ENCODE measurements at places on chromosomes 2 and 18. TPM values are rescaled to one million over a fixed set of nuclear protein-coding genes. Genes with fewer than 3 reads are reported as not detected.

Gene RUFY4
- not detected for polyA plus RNA-seq

- no peak for DNase-seq
These were observed 402.0 kb upstream of the MMADHC start for GRCh38 chr2:149989447-149990063.

- no peak for DNase-seq
These were observed 476.3 kb downstream of the TRIB2 start for GRCh38 chr2:13193075-13193474.

GRCh38 chr2:217835931-217836891 lies 166.6 kb downstream of the TNS1 start:
- peak; percentile 90 for DNase-seq

- no peak for DNase-seq
These were observed 107.3 kb upstream of the HS6ST1 start for GRCh38 chr2:128425731-128426620.

DNA sequence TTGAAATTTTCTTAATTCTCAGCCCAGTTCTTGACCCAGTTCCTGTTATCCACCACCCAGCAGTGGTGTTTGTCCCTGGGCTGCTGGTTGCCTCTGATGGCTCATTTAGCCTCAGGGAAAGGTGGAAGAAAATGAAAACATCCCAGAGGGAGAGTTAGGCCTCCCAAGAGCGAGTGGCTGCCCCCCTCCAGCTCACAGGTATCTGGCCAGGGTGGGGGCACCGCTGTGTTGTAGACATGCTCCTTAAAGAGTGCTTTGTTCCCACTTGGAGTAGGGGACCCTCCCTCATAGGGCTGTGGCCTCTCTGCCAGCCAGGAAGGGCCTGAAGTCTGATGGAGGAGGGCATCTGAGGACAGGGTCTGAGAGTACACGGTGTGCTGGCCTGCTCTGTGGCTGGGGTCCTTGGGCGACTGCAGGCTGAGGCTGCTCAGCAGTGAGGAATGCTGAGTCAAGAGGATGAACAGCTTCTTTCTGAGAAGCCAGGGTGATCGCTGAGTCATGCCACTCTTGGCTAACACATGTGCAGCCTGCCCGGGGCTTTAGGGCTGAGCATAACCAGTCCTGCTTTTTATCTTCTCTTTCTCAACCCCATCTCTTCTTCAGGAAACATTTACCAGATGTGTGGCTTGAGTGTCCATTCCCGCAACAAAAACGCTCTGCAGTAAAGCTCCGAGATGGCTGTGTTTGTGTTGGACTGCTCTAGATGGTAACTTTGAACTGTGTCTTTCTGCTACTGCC lies 72.3 kb downstream of the IL1R2 start:
- DNase-seq, result peak; percentile 71

Gene RESP18
- polyA plus RNA-seq, result not detected

Gene FASTKD1
- 243 TPM for polyA plus RNA-seq

GRCh38 chr2:16288371-16289112 lies 348.2 kb downstream of the MYCN start:
- DNase-seq, result no peak

GRCh38 chr2:230847883-230848388 lies 16.8 kb upstream of the ITM2C start:
- peak; percentile 87 for DNase-seq

Gene ABCG5
- not detected for polyA plus RNA-seq

DNA sequence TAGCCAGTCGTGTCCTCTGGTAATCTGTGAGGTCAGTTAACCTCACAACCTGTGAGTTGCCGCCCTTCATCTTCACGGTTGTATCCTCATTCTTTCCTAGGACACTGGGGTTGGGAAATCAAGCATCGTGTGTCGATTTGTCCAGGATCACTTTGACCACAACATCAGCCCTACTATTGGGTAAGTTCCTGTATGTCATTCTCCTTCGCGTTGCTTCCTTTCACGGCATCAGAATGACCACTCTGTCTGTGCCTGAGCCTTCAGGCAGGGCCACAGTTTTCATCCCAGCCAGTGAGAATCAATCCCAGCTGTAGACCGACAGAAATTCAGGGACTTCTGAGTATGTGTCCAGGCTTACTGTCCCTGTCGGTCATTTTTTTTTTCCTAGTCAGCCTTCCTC lies 67.1 kb downstream of the RAB31 start:
- DNase-seq, result no peak

DNA sequence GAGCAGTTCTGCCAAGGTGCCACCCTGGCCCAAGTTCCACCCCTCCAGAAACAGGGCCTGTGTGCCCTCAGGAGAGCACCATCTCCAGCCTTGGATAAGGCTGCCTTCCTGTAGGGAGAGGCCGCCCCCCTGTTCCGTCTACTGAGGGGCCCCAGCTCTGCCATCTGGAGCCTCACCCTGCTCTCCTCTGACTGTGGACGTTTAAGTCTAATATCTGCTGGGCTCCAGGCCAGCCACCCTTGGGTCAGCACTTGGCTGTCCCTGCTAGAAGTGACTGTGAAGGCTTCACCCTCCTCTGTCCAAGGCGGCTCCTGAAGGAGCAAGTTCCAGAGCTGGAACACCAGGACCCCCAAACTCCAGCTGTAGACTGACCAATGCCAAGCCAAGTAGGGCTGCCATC lies 26.3 kb downstream of the RHOB start:
- DNase-seq, result peak; percentile 39

DNA sequence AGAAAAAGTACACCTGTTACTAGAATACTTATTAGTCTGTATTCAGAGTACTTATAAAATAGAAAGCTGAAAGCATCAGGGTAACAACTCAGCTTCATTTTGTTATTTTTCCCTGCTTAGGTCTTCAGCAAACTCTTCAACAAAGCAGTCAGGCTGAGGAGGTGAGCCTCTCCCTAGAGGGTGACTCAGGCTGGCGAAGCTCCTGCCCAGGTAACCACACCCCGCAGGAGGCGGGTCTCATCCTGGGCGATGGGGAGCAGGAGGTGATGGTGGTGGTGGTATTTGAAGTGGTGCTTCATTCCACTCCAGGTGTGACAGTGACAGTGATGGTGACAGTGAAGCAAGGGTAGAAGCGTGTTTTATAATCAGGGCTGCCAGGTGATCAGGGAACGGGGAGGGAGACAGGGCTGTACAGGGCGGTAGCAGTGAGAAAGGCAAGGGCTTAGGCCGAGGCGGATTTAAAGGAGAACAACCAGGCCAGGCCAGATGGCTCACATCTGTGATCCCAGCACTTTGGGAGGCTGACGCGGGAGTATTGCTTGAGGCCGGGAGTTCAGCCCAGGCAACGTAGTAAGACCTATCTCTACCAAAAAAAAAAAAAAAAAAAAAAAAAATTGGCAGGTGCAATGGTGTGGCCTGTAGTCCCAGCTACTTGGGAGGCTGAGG lies 127.1 kb downstream of the SOCS6 start:
- DNase-seq, result no peak

Gene MAP2
- polyA plus RNA-seq, result 3.5 TPM

DNA sequence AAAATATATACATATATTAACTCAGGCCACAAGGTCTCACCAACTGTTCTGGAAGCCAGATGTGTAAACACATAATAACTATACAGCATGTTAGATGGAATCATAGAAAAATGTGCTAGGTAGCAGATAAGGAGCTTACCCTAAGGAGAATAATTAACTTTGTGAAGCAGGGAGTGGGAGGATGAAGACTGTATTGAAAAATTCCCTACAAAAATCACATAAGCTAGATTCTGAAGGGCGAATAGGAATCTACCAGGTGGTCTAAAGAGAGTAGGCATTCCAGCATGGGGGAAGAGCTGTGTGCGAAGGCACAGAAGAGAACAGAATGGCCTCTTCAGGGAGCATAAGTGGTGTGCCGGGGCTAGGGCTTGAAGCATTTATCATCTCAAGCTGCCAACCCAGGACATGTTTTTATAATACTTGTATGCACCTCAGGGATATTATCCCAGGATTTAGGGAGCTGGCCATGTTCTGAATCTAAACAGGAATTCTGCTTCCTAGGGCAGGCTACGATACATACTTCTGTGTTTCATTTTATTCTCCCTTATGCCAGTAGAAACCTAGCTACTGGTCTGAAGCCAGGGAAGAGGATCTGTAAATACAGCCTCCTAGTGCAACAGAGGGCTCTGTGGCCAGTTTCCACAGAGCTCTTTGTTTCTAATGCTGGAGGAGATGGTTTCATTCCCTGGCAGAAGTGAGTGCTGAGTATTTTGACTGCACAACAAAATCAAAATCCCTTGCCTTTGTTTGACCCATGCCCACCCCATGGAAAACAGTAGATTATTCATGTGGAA lies 56.7 kb downstream of the NEMP2 start:
- DNase-seq, result no peak

- no peak for DNase-seq
These were observed 80.7 kb upstream of the ITGA4 start for GRCh38 chr2:181376442-181376841.

- peak; percentile 85 for DNase-seq
These were observed 57.9 kb upstream of the KCNE4 start for GRCh38 chr2:222993920-222994650.

DNA sequence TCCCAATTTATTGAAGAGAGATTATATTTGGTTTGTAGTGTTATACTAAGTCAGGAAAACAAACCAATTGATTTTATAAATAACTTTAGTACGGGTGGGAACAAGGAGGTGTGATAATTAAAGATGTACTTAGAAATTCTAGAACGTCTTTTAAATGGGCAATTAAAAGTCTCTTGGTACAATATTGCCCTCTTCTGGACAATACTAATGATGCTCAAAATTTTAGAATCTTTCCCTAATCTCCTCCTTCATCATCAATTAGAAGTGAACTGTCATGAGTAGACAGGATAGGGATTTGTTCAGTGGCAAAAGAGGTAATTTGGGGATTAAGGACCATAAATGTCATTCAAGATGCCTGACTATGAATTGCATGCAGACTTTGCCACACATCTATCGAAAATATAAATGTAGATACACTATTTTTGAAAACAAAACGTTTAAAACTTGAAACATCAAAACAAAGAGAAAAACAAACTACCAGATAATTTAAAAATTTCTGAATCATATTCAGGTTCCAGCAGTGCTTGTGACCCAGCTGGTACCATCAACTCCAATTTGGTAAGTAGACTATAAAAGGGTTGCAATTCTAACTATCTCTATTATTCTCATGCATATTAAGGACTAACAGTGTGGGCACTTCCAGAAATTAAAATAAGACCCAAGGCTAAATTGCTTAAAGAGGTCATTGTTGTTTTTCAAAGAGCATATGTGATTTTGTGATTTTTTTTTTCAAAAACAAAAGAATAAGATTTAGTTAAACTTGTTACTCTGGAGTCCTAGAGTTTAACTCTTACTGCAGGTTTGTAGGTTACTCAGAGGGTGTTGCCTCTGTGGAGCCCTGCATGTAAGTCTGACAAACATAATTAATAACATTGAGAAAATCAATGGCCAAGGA lies 123.5 kb downstream of the LAMA3 start:
- no peak for DNase-seq

Gene DPYSL5
- polyA plus RNA-seq, result 0.01 TPM

Gene CD8A
- 0.35 TPM for polyA plus RNA-seq

- DNase-seq, result no peak
These were observed 66.5 kb downstream of the KCTD18 start for GRCh38 chr2:200443376-200443775.

Gene TACR1
- 0.15 TPM for polyA plus RNA-seq

DNA sequence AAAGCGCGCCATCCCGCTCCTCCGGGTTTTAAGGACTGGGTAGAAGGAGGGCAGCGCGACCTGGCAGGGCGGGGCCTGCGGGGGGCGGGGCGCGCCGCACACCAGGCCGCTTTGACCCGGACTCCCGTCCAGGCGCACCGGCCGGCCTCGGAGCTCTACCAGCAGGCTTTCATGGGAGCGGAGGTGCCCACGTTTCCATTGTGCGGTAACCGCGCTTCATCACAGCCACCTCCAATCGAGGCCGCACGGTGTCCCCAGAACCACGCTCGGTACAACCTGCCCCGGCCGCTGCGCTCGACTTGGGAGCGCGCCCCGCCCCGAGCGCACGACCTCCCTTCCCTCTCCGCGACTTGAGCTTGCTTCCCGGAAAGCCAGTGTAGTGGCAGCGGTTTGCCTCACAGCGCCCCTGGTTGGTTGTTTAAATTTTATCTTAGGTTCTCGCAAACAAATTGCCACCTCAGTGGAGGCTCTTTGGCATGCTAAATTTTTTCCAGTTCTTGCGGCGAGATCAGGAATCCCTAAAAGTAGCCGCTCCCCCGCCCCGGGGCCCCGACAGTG lies 280 bp upstream of the CYP1B1 start:
- peak; percentile 74 for DNase-seq

GRCh38 chr2:67013821-67014220 lies 383.3 kb upstream of the ETAA1 start:
- DNase-seq, result no peak
